ENCODE measurements at places on chromosomes 5 and 9.

DNA sequence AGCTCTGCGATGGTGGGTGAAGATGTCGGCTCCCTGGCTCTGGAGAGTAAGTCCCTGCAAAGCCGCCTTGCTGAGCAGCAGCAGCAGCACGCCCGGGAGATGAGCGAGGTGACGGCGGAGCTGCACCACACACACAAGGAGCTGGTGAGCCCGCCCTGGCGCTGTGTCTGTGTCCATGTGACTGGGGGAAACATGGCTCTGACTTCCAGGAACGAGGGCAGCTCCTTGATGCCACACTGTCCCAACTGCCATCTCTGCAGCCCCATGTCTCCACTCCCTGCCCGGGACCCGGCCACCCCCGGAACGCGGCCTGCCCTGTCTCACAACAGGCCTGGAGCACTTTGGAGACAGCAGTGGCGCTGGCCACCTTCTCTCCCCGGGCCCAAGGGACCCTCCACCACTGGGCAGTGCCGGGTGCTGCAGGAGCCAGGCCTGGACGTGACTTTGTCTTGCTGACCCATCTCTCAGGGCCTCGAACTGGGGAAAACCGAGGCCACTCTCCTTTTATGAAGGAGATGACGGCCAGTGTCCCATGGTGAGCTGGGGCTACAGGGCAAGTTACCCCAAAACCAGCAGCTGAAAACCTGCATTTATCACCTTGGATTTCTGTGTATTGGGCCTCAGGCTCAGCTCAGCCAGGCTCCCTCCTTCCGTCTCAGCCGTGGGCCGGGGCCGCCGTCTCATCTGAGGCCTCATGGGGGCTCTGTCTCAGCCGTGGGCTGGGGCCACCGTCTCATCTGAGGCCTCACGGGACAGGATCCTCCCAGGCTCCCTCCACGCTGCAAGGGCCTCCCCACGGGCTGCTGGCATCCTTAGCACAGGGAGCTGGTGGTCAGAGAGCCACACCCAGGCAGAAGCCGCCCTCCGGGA, 28.6 kb downstream of the CEP72 start:
- DNase-seq = no peak

DNA sequence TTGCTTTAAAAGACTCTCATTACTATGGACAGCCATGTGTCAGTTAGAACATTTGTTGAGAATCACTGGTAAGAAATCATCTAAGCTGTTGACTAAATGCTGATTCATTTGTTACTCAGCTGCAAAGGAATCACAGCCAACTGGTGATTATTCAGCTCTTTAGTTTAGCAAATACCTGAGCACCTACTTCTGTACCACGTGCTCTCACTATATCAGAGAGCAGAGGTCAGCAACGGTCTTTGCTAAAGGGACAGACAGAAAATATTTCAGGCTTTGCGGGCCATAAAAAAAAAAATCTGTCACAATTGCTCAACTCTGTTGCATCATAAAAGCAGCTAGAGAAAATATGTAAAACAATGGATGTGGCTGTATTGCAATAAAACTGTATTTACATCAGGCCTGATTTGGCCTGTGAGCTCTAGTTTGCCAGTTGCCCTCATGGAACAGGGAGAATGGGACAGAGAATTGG, 377.6 kb downstream of the DNAH5 start:
- peak; percentile 81 for DNase-seq

DNA sequence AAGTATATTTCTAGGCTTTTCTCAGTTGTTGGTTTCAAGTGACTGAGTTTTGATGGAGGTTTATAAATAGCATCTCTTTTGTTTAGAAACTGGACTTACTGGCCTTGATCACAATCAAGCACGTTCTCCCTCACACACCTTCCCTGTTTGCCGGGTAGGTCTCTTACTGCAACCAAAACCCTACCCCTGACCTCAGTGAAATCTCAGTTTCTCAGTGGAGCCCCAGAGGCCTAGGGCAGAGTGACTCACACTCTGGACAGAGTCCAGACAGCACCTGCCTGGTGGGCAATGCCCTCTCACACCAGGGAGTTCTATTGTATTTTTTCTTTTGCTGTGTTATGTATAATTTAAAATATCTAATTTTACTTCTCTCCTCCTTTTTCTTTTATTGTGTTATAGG, 48.4 kb upstream of the EPB41L4B start:
- no peak for DNase-seq

GRCh38 chr9:624935-625500, 216.5 kb upstream of the DMRT1 start:
- DNase-seq = no peak

DNA sequence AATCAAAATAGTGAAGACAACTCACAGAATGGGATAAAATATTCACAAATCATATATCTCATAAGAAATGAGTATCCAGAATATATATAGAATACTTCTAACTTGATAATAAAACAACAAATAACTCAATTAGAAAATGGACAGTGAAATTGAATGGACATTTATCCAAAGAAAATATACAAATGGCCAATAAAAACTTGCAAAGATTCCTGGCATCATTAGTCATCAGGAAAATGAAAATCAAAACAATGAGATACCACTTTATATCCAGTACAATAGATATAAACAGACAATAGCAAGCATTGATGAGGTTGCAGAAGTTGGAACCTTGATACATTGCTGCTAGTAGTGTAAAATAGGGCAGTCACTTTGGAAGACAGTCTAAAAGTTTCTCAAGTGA, 12.8 kb upstream of the TLR4 start:
- DNase-seq = no peak

GRCh38 chr5:66307647-66308241, 163.6 kb downstream of the SREK1 start:
- peak; percentile 29 for DNase-seq

DNA sequence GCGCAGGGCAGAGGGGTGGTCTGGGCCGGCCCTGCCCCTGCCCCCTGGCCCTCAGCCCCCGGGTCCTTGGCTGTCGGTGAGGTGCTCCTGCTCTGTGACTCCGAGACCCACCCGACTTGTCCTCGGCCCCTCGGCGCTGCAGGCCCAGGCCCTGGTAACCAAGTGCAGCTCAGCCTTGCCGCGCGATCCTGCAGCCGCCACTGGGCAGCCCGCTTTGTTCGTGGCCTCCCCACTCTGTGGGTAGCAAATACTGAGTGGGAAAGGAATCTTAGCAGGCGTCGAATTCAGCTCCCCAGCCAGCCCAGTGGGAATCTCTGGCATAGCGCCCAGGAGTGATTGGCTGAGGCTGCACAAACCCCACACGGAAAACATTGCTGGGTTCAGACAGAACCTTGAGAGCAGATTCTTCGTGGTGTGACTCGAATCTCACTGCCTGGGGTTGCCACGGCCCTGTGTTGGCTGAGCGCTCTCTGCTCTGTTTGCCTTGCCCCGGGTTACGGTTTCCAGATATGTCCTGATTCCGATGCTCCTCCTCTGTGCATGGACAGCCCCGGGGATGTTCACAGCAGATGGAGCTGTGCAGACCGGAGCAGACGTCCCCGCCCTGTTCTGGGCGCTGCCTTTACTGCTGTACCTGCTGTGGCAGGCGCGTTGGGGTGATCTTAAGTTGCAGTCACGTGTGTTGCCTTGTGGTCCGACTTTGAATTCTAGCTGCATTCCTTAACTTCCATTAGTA, 13.4 kb upstream of the EXOC3 start:
- DNase-seq = peak; percentile 39

GRCh38 chr5:69043655-69043996, 50.2 kb upstream of the SLC30A5 start:
- no peak for DNase-seq

- DNase-seq = no peak
Observed at GRCh38 chr5:98402130-98402529, 371.3 kb upstream of the RGMB start.

DNA sequence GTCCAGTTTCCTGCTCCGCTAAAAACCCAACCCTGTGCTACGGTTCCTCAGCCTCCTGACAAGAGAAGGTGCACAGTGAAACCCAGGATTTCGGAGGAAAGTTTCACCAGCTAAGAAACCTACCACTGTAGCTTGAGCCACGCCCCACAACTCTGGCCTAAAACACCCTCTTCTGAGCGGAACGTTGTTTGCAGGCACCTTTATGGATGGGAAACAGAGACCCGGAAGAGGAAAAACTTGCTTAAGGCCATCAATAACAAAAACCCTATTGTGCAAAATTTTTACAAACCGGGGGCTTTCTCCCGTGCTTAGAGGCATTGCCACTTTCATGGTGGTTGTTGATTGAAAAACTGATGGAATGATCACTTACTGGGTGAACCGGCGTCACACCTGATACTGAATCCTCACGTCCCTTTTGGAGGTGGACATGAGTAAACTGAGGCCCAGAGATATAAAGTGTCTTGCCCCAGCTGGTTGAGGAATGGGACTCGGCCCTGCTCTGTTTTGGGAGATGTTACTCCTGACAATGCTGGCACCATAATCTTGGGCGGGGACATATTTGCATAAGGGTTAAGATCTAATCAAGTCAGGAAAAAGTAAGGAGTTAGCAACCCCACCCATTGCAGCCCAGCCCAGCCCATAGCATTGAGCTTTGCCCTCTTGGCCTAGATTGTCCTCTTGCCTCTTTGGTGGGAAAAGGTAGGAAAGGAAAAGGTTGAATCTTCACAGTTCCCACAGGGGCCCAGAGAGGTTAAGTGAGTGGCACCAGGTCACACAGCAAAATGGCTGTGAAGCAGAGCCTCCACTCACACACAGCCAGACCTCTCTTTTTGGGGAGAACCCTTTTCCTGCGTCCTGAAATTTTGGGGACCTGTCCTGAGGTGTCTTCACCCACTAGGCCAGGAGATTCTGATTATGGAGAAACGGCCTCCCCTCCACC, 23.2 kb upstream of the PTGS1 start:
- no peak for DNase-seq

GRCh38 chr5:179194941-179195381, 134.8 kb downstream of the ZNF354C start:
- DNase-seq = no peak

GRCh38 chr9:35905051-35905781, 786 bp upstream of the HRCT1 start:
- DNase-seq = peak; percentile 11

DNA sequence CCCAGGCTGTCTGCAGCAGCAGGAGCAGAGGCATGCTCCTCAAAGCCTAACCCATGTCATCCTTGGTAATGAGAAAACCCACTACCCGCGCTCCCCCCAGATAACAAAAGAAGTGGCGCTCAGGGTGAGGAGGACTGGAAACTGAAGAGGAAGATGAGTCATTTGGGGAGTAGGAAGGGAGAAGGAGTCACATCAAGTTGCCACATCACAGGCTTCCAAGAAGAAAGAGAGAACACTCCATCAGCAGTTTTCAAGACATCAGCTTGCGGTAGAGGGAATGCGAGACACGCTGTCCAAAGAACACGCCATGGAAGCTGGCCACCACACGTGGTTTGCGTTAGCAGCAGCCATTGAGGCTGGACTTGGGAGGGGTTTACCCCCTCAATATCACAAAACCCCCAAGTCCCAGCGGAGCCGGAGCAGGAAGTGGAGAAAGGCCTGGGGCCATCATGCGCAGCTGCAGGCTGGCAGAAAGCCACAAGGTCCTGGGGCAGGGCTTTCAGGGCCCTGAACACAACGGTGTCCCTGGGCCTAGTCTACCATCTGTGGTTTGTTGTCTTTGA, 41.5 kb downstream of the SH3PXD2B start:
- DNase-seq = peak; percentile 99

DNA sequence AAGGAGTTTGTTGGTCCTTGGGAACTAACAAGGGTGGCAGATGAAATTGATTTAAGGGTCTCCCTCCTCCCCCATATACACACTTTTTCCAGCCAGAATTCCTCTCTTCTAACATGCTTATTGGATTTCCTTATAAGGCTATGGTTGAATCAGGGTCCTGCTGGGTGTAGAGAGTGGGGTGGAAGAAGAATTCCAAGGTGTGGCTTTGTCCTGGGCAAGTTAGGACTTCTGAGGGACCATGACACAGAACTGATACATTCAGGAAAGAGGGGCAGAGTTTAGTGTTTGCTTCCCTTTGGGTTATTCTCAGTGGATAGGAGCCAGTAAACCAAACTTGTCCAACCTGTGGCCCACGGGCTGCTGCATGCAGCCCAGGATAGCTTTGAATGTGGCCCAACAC, 116.5 kb downstream of the SNX18 start:
- DNase-seq = no peak

GRCh38 chr9:118028225-118028624, 324.0 kb downstream of the TLR4 start:
- DNase-seq = no peak

DNA sequence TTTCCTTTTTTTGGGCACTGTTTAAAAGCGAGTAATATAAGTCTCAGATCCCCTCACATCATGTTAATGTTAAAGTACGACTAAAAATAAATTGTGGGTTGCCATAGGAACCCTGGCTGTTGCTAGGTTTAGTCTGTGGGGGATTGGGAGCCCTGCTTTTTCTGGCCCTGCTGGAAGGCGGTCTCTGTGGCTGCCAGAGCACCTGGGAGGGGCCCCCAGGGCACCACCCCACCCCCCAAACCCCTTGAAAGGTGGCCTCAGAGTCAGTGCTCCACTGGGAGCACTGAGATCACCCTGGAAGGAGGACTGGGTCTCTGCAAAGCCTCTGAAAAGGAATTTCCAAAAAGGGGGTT, 66.2 kb upstream of the NEURL1B start:
- no peak for DNase-seq

- peak; percentile 63 for DNase-seq
Observed at GRCh38 chr9:129576546-129577543, 44.1 kb downstream of the C9orf50 start.

- no peak for DNase-seq
Observed at GRCh38 chr5:135481387-135481786, 29.2 kb upstream of the TIFAB start.

DNA sequence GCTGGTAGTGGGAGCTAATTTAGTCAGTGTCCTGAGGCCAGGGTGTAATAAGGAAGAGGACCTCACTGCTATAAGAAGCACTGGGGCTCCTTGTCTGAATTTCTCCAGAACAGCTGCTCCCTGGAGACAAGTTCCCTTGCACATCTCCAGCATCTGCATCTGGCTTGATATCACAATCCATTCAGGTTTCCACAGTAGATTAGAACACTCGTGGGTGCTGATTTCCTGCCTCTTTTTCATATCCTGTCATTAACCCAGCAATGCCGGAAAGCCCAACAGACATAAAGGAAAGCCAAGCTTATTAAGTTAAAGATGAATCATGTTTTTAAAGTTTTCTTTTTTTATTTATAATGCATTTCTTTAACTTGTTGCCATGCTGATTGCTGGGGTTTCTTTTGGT, 232.3 kb upstream of the WWC1 start:
- no peak for DNase-seq

DNA sequence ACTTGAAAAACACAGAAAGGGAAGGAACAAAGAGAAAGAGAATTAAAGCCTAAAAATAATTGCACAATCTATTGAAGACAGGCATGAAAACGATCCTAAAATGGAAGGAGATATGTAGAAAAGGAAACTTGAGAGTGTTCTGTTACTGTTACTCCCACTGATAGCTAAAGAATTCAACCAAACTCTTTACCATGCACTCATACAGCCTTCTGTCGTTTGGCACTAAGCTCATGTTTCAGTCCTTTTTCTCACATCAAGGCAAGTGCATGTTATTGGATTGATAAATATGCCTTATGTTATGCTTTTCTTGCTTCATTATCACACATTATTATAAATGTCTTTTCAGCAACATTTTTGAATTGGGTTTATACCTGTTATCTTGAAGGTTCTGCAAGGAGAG, 696.5 kb downstream of the EFNA5 start:
- DNase-seq = no peak

All from fibroblast of skin of left quadriceps (primary cell).